ENCODE measurements at places on chromosomes 3 and 15.
A peak's percentile ranks its signal among the peaks of the same experiment; 100 is the strongest.

DNA sequence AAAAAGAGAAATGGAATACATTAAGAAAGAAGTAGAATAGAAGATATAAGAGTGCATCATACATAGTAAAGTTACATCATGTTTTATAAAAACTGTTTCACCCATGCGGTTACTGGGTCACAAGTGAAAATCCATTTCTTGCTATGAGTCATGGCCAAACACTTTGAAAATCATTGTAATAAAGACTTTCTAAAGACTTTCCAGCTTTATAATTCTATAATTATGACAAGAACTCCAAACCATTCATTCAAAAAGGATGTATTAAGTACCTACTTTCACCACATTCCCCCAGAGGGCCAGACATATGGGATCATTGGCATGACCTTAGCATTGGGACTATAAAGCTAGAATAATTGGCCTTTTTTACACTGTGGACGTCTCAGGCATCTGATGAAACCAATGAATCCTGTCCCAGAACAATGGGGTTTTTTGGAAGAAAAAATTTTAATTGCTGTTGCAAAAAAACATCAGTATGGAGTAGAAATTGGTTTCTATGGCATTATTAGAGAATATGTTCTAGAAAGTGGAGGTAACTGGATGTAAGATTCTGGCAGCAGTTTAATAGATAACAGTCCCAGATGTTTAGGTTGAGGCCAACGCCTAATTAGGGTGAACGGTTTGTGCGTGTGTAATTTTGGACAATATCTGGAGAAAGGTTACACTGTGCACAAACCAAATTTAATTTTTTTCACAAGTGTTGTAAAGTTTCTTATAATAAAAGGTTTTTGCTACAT, 3.3 kb upstream of the SKIC8 start:
- DNase-seq = no peak

GRCh38 chr3:190375246-190375645, 12.7 kb upstream of the CLDN16 start:
- DNase-seq = no peak

DNA sequence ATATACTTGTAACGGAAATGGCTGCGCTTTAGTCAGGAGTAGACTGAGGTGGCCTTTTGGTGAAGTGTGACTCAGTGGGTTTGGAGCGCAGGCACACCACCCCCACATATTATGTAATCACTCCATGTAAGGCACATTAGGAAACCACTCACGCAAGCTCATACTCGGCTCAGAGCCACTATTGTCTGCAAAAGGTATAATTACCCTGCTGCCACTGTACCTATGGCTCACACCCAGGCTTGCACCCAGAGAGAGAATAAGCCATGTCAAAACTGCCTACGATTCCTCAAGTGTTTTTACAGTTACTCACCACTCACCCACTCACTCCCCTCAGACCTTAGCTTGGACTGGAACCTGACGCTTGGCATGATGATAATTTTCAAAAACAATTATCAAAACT, 611.9 kb upstream of the CCDC54 start:
- DNase-seq = no peak

GRCh38 chr3:64242435-64242834, 17.2 kb upstream of the PRICKLE2 start:
- DNase-seq = no peak

DNA sequence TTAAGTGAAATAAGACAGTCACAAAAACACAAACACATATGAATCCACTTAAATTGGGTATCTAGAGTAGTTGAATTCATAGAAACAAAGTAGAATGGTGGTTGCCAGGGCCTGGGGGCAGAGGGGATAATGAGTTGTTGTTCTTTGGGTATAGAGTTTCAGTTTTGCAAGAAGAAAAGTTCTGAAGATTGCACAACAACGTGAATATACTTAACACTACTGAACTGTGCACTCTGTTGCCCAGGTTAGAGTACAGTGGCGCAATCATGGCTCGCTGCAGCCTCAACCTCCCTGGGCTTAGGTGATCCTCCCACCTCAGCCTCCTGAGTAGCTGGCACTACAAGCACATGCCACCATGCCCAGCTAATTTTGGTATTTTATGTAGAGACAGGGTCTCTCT, 14.9 kb downstream of the GRAMD2A start:
- no peak for DNase-seq

DNA sequence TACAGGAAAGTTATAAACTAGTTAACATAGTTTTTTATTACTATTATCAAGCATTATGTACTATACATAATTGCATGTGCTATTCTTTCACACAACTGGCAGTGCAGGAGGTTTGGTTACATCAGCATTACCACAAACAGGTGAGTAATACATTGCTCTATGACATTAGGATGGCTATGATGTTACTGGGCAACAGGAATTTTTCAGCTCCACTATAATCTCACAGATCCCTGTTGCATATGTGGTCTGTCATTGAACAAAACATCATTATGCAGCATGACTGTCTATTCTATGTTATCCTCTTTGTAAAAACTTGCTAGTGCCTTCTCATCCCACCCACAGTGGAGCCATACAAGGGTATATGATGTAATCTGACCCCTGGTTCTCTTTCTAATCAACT, 36.5 kb upstream of the PDZRN3 start:
- no peak for DNase-seq

- DNase-seq = no peak
These were observed 130.3 kb downstream of the NR1I2 start for GRCh38 chr3:119912220-119912619.

GRCh38 chr15:29127506-29128430, 141.9 kb downstream of the NSMCE3 start:
- DNase-seq = no peak

- DNase-seq = peak; percentile 62
These were observed 1.3 kb downstream of the DNAH1 start for GRCh38 chr3:52317208-52318000.

GRCh38 chr3:192931825-192932224, 14.2 kb upstream of the MB21D2 start:
- DNase-seq = no peak

DNA sequence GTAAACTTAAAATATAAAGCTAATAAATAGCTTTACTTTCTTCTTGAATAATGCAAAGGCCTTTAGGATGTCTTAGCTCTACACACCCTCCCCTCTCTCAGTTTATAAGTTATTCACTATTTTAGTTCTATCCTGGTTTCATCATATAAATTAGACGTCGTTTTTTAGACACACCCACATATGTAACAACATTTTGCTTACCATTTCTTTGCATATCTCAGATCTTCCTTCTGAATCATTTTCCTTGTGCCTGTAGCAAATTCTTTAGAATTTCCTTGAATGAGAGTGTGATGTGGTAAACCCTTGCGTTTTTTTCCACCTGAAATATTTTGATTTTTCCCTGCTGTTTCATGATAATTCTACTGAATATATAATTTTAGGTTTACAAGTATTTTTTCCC, 2.5 kb upstream of the DAZL start:
- no peak for DNase-seq

DNA sequence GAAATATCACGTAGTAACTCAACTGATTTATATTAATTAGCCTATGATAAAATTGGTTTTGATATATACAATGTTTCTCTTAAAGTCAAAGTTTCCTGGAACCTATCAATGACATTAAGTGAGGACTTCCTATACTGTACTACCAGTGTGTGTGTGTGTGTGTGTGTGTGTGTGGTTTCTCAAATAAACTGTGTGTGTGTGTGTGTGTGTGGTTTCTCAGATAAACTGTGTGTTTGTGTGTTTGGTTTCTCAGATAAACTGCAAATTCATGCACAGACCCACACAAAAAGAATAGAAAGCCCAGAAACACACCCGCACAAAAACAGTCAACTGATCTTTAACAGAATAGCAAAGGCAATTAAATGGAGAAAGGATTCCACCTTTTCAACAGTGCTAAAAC, 14.5 kb upstream of the WDR5B start:
- DNase-seq = no peak

- DNase-seq = no peak
These were observed 630.9 kb upstream of the TBL1XR1 start for GRCh38 chr3:177828208-177828565.

DNA sequence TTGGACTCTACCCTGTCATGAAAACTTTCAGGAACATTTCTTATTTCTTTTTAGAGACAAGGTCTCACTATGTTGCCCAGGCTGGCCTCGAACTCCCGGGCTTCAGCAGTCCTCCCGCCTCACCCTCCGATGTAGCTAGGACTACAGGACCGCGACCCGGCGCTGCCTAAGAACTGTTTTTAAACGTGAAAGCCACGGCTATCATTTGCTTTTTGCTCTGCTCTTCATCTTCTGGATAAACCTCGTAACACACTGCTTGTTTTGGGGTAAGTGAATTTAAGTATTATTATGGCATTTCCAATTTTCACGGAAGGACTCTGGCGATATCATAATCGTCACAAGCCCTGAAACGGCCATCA, 14.3 kb upstream of the CCNL1 start:
- no peak for DNase-seq

GRCh38 chr3:43213631-43214030, 72.7 kb upstream of the SNRK start:
- DNase-seq = no peak

DNA sequence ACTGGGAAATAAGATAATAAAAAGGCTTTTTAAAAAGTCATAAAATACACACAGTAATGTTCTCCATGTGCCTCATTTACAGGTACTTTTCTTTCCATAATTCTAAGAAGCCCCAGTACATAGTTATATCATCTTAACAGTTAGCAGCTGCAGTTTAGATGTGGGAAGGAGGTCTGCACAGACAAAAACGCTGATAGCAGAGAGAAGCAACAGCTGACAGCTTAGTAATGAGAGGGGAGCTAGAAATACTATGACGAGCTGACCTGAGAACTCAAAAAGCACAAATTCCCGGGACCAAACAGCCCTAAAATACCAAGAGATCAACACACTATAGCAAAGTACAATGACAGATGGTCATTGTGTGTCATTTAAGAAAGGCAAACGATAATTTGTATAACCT, 36.7 kb upstream of the ARHGEF3 start:
- DNase-seq = no peak

DNA sequence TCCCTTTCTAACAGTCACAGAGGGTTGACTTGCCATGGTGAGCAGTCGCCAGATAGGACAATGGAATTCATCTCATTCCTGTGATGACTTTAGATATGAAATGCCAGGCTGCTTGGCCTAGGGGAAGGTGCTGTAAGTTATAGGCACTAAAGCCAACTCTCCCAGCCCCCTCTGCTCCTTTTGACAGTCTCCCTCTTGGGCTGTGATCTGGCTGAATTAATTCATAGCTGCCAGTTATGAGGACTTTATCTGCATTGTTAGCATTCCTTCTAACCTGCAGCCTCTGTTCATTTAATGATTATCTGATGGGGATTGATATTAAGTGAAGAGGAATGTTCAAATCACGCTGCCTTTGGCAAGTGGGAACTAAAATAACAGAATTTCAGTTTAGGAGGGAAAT, 427.1 kb upstream of the RASGRP1 start:
- no peak for DNase-seq

DNA sequence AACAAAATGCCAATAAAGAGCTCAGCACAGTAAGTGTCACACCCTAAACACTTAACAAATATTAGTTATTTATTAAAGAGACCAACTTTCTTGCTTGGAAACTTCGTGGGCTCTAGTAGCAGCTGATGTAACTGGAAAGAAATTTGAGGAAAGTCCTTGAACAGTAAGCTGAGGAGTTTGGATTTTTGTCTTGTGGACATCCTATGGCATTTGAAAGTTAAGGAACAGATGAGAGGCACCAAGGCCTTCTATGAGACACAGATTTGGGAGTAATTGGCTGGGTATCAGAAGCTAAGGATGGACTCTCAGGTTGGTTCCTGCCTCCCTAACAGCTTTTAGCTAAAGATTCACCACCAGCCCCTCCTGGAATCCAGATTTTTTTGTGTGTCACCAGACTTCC, 59.7 kb upstream of the FILIP1L start:
- no peak for DNase-seq

GRCh38 chr3:195692781-195693427, 27.9 kb upstream of the MUC20 start:
- DNase-seq = no peak

- DNase-seq = no peak
These were observed 8.6 kb upstream of the MCF2L2 start for GRCh38 chr3:183437061-183437460.

- no peak for DNase-seq
These were observed 56.0 kb upstream of the DYNC1LI1 start for GRCh38 chr3:32626631-32627030.

DNA sequence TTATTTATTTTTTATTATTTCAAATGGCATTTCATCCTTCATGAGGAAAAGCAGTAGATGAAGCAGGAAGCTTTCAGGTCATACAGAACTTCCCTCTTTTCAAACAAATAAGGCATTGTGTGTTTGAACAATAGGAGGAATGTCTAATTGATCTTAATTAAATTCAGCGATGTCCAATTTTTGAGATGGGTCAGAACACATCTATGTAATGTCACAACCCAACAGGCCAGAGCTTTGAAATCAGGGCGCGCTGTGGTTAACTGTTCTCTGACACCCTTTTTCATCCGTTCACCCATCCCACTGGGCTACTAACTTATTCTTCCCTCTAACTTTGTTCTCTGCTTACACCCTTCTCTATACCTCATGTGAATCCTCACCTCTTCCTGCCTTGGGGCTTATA, 510.5 kb downstream of the FOXP1 start:
- DNase-seq = no peak

GRCh38 chr15:100244796-100245486, 96.8 kb downstream of the ADAMTS17 start:
- DNase-seq = no peak

- DNase-seq = no peak
These were observed 129.7 kb downstream of the NR2E3 start for GRCh38 chr15:71939981-71940588.

DNA sequence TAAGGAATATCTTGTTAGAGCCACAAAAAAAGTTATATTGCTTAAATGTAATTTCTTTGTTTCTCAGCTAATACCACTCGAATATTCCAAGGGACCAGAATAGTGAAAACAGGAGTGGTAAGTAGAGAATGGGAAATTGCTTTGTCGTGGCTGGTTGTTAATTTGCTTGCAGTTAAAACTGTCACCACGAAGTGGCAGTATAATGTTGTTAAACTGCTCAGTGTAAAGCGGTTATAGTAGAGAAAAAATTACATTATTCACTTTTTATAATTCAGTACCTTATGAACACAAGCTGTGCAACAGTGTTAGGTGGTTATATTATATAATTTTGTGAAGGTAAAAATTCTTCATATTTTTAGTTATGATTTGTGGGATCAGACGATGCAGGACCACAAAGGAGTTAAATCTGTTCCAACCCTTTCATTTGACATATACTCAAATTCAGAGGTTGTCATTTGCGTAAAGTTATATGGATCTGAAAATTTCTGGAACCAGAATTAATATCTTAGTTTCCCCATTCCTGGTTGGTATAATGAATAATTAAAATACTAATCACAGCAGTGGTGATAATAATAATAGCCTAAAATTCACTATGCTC, 171.8 kb downstream of the FEZF2 start:
- no peak for DNase-seq
